ENCODE measurements at places on chromosomes 12 and 14.

DNA sequence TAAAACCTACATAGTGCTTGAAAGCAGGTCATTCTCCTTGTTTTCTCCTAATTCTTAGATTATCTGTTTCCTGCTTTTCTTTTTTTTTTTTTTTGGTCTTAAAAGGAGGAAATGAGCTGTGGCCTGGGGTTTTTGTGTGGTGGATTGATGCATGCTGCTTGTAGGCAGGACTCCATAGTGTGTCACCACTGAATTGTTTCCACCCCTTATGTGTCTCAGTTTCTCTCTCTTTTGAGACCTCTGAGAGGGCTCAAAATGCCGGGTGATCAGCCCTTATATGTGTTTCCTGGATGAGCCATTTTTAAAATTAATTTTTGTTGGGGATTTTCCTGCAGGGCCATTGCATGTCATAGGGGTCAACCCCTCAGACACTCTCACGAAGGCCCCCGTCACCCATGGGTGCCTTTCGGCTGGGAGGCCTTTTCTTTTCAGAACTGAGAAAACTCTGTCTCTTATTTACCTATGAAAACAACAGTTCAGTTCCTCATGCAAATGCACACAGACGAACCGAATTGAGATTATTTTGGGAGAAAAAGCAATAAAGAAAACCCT is 32.0 kb upstream of the LRRK2 start:
- DNase-seq, result no peak

- no peak for DNase-seq
These were observed 252.0 kb upstream of the ARID2 start for GRCh38 chr12:45477526-45477925.

DNA sequence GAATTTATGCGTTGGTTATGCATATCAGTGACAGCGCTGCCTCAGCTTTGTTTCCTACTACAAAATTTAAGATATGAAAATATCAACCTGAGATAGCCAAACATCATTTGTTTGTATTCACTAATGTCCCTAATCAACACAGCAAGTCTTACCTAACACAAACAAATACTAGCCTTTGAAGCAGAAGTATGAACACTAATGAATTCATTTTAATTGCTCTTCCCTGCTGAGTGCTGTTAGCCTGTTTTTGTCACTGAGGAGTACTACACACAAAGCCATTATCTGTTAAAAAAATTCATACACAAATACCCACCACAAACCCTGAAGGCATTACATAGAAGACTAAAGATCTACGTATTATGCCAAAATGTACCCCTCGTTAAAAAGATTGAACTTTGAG is 150.8 kb downstream of the HELB start:
- peak; percentile 94 for DNase-seq

GRCh38 chr12:104699489-104700190 is 242.9 kb downstream of the CHST11 start:
- DNase-seq, result no peak

DNA sequence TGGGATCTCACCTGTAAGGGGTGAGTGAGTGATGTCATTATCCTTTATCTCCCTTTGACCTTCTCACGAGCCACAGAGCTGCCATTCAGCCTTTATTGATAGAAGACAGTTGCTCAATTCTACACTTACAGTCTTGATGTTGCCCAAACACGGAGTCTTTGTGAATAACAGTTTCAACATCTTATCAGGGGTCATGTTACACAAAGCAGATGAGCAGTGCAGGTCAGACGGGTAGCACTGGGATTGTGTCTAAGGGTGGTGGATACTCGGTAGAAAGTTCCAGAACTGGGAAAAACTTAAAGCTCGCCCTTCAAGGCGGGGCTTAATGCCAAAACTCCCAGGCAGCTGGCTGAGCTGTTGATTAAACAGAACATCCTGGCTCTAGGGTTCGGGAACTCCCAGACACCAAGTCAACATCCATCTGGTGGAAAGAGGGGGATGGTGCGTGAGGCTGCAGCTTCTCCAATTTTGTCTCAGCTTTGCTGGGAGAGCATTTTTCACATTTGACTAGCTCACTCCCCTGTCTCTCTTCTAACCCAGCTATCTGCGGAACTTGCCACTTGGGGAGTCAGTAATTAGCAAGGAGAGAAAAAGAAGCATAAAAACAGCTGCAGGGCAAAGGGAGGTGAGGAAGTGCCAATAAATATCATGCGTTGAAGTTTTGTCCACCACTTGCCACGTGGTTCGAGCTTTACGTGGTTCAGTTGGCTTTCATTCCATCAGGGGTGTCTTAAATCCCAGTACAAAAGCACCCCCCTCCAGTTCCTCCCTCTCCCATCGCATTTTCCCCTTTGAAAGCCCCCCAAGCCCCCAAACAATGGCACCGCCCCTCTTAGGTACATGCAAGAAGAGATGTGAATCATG is 31.0 kb downstream of the FOXN4 start:
- DNase-seq, result no peak

GRCh38 chr12:118098401-118098800 is 5.4 kb downstream of the VSIG10 start:
- DNase-seq, result no peak

DNA sequence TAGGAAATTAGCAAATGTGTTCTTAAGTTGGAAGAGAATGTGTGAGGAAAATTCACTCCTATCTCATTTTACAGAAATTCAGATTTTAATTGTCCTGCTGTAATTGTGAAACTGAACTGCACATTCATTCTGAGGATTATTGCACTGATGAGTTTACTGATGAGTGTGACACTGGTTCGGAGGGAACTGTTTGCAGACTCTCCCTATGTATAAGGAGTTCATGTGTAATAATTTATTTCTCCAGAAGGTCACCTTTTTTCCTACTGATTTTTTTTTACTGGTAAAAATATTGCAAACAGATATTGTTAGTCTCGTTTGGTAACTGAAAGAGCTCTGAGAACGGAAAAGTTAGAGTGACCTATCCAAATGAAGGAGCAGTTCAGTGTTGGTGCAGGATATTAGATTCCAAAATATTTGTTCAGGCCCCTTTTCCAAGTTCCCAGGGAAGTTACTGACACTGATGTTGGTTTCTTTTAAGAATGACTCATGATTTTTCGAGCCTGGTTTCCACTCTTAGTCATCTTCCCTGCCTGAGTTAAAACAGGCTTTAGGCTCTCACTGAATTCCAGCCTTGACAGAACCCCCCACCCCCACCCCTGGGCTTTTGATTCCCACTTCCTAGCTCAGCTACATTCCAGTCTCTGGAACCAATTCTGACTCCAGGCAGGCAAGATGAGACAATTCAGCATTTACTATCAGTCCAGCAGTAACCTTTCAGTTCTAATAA is 18.4 kb downstream of the ANO6 start:
- DNase-seq, result no peak

DNA sequence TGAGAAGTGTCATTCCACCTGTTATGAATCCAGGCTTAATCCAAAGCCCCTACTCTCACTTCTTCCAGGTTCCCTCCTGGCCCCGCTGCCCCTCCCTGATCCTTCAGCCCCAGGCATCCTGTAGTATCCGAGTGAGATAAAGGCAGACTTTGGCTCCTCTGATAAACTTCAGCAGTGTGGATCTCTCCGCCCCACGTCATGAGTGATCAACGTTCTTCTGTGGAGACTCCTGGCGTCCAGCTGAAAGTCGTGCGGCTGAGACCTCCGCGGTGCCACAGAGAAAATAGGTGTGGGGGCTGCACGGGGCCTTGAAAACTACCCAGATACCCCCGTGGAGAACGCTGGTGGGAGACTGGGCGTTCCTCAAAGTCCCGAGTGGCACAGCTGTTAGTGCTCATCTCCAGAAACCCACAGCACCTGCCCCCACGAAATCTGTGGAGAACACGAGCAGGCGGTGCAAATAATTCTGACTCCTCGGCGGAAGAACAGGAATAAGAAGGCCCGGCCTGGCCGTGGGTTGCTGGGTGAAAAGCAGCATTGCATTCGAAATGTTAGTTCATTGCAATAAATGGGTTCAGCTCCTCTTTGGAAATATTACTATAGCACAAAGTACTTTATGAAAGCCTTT is 180.0 kb upstream of the RGS6 start:
- DNase-seq, result no peak

DNA sequence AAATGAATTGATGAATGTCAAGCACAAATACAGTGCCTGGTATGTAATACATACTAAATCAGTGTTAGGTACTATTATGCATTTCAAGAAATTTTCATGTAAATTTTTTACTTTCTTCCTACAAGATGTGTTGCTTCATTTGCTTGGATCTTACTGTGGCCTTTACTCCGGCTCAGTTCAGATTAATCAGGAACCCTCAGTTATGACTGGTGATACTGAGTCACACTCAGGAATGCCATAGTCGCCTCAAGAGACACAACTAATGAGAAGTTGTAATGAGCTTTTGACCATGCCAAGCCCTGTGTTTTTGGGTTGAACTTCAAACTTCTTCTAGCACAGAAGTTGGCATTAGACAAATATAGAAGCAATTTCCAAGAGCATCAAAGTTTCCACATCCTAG is 96.0 kb downstream of the TGFB3 start:
- no peak for DNase-seq

DNA sequence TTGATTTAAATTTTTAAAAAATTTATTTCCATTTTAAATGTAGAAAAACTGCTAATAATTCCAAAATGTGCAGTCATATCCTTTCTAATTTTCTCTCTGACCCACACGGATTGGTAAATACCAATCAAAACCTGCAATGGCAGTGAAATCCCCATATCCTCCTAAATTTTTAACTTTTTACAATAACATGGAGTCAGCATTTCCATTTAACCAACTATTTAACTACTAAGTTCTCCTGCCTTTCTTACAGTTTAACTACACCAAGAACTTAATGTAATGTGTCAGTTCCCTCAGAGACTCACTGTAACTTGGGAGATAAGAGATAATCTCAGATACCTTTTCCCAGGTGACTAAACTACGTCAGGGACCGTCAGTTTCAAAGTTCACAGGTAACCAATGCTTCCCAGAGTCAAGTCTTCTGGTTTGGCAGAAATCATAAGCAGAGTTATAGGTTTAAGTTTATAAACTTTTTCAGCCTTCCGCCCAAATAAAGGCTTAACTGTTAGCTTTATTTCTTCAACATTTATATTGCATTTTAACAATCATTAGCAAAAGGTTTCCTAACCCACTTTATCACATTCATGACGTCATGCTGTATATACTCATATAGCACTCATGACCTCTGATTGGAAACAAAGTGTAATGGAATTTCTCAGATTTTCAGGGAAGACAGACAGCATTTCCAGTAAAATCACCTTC is 7.6 kb downstream of the KRAS start:
- DNase-seq, result no peak

GRCh38 chr12:1291601-1292332 is 300.7 kb downstream of the ERC1 start:
- no peak for DNase-seq

- DNase-seq, result no peak
These were observed 122.5 kb downstream of the ZFP36L1 start for GRCh38 chr14:68670359-68670715.

- no peak for DNase-seq
These were observed 19.8 kb downstream of the KRT80 start for GRCh38 chr12:52171950-52172512.

DNA sequence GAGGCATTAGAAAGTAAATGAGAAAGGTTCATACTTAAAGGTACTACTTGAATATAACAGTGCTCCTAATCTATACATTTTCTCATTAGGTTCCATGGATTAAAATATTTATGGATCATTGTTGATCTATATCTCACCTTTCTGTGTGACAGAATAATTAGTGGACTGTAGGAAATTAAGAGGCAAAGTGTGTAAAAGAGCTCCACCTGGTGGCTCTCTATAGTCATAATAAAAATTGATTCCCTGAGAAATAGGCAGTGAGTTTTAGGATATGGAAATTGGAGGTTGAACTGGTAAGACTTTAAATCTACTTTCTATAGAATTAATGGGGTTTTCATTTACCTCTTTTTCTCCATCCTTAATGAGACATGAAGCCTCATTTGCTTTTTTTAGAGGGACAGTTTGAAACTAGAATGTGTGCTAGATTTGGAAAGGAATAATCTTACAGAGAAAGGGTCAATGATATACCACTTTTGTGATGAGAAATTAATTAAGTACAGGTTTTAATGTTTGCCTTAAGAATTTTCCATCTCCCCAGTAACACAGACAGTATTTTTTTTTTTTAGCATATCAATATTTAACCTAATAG is 11.8 kb upstream of the DERA start:
- DNase-seq, result no peak

DNA sequence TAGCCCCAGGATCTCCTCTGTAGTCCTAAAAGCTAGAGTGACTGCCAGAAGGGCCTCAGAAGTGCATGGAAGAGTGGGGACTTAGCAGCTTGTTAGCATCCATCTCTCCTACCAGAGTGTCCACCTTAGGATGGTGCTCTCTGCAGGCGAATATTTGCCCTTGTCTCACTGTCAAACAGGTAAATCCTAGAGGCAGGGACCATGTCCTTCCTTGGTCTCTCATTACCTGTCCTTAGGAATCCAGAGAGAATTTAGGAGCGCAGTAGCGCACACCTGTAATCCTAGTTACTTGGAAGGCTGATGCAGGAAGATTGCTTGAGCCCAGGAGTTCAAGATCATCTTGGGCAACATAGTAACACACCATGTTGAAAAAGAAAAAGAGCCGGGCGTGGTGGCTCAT is 21.4 kb downstream of the AGAP2 start:
- no peak for DNase-seq
